ENCODE measurements at places on chromosomes 7 and 10. TPM values are rescaled to one million over a fixed set of nuclear protein-coding genes. Genes with fewer than 3 reads are reported as not detected.
A peak's percentile ranks its signal among the peaks of the same experiment; 100 is the strongest.

Gene CALCR
- total RNA-seq: 0.66 TPM

GRCh38 chr10:630581-631073 is 58.8 kb downstream of the DIP2C start:
- H3K36me3 ChIP-seq: no peaks in the 10 kb centered on the region
- no peak for DNase-seq
- H3K4me3 ChIP-seq: no peak overlapping the region
- H3K4me1 ChIP-seq: peaks cover 65% of the 10 kb centered on the region

DNA sequence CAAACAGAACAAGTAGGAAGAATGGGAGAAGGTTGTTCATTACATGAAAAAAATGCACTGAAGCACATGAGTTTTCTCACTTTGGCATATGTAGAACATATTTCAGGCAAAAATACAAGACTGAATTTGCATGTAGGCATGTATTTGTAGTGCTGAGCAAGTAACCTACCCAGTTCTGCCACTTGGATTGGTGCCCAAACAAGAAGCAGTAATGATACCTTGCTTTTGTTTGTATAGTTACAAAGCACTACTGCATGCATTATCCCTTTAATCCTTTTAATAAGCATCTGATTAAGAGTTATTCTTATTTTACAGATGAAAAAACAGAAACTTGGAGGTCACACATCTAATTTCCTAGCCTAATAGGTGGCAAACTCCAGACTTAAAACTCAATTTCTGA is 23.1 kb upstream of the CTTNBP2 start:
- no peak for DNase-seq
- no peaks in the 10 kb centered on the region for H3K27me3 ChIP-seq
- no peaks in the 10 kb centered on the region for H3K4me1 ChIP-seq
- H3K27ac ChIP-seq: no peak overlapping the region
- H3K36me3 ChIP-seq: no peaks in the 10 kb centered on the region

DNA sequence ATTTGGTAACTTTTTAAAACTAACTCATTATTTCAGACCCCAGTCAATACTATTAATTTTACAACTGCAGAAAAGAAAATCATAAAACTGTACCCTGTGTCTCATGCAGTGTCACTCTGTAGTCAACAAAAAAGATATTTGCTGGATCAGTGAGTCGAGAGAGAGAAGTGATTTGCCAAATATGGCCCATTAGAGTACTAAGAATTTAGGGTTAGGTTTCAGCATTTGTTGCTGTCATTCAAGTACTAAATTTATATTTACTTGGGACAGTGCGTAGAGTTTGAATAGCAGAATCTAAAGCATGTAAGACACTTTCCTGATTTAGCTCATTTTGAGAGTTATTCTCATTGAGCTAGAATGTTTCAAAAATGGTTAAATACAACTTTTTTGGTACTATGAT is 38.9 kb downstream of the CACNA2D1 start:
- no peaks in the 10 kb centered on the region for H3K4me1 ChIP-seq
- H3K27me3 ChIP-seq: no peaks in the 10 kb centered on the region
- no peak for DNase-seq
- H3K27ac ChIP-seq: no peak overlapping the region

GRCh38 chr10:61000769-61001730 is 57.1 kb upstream of the RHOBTB1 start:
- H3K4me1 ChIP-seq: no peaks in the 10 kb centered on the region
- no peak for DNase-seq
- peak overlapping the region; percentile 20 for H3K4me3 ChIP-seq
- H3K27me3 ChIP-seq: no peaks in the 10 kb centered on the region
- H3K27ac ChIP-seq: no peak overlapping the region

DNA sequence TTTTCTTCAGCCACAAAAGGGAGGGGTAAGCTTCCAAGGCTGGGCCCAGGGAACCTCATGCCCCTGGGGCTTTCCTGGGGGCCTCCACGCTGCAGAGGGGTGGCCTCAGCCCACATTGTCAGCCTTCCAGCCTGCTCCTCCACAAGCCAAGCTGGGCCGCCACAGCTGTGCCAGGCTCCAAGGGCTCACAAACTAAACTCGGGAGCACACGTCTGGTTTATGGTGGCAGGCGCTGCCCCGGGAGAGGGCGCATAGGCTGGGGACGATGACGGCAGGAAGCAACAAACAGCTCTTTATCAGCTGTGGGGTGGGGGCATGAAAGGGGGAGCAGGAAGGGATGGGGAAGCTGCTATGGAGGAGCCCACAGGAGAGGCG is 6.3 kb upstream of the CDH23 start:
- no peak overlapping the region for H3K4me3 ChIP-seq
- no peaks in the 10 kb centered on the region for H3K36me3 ChIP-seq
- no peak overlapping the region for H3K27ac ChIP-seq
- H3K27me3 ChIP-seq: no peaks in the 10 kb centered on the region
- no peak for DNase-seq

DNA sequence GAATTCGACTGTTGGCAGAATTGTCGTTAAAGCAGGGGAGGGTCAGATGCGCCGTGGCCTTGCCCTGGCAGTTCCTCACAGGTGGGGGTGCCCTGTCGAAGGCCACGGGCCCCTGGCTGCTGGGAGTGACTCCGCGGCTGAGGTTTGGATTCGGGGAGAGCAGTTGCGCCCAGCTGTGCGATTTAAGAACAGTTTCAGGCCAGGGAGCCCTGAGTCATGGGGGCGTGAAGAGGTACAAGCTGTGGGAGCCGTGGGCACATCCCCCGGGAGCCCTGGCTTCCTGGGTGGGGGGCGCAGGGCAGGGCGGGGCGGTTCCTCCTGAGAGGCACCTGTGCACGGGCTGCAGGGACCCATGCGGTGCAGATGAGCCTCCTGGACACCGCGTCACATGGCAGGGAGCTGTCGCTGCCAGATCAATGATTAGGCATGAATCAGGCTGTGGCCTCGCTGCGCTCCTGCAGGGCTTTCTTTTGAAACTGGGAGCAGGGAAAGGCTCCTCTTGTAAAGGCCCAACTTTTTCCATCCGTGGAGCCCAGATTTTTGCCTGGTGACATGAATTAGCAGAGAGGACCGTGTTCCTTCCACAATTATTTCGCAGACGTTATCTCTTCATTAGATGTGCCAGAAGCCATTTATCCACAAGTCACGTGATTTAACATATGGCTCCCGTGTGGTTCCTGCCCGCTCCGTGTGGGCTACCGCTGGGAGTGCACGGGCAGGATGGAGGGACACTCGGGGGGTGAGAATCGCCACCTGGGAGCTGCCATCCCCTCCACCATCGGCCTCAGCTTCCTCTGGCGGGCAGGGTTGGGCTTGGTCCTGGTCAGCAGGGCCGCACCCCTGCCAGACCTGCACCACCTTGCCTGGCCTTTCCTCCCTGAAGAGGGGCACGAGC is 918 bp downstream of the PWWP2B start:
- H3K27ac ChIP-seq: peak overlapping the region; percentile 96
- peak overlapping the region; percentile 96 for H3K4me3 ChIP-seq
- peaks cover 61% of the 10 kb centered on the region for H3K4me1 ChIP-seq
- H3K36me3 ChIP-seq: no peaks in the 10 kb centered on the region
- H3K27me3 ChIP-seq: no peaks in the 10 kb centered on the region
- no peak for DNase-seq

DNA sequence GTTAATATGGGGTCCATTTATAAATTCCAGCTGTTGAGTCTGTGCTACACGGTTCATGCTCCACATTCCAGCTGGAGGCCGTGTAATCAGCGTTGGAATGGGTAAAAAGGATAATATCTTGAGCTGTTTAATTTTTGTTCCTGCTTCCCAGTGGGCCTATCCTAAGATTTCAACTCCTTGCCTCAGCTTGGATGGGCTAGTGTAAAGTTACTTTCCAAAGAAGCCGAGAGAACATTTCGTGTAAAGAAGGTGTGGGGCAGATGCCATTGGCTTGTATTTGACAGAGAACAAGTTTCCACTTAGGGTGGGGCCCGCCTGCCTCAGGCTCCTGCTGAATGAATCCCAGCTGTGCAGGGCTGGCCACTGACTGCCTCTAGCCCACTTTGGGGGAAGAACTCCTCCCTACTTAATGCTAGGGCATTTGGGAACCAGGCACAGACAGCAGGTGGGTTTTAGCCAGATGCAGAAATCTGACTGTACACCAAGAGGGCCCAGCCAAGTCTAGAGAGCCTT is 125.9 kb upstream of the LYZL2 start:
- peak overlapping the region; percentile 69 for H3K27ac ChIP-seq
- DNase-seq: no peak
- no peaks in the 10 kb centered on the region for H3K27me3 ChIP-seq

GRCh38 chr10:130339091-130339490 is 202.9 kb downstream of the GLRX3 start:
- H3K27ac ChIP-seq: no peak overlapping the region
- H3K4me1 ChIP-seq: no peaks in the 10 kb centered on the region
- no peaks in the 10 kb centered on the region for H3K36me3 ChIP-seq
- H3K27me3 ChIP-seq: no peaks in the 10 kb centered on the region

DNA sequence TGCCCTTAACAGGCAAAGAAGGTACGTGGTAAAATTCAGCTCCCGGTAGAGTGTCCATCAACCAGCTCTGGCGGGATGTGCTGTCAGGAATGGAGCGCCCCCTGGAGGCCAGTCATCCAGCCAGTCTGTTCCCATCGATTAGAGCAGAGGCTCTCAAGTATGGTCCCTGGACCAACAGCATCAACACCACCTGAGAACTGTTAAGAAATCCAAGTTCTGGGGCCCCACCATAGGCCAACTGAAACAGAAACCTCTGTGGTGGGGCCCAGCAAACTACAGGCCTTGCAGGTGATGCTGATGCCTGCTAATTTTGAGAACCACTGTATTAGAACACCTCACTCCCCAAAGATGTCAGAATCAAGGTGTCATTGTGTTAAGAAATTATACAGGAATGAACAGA is 109.2 kb downstream of the DPY19L1 start:
- no peak overlapping the region for H3K4me3 ChIP-seq
- no peaks in the 10 kb centered on the region for H3K36me3 ChIP-seq
- H3K4me1 ChIP-seq: no peaks in the 10 kb centered on the region
- no peaks in the 10 kb centered on the region for H3K27me3 ChIP-seq

- no peaks in the 10 kb centered on the region for H3K36me3 ChIP-seq
- H3K27ac ChIP-seq: no peak overlapping the region
- H3K4me1 ChIP-seq: no peaks in the 10 kb centered on the region
- no peak overlapping the region for H3K4me3 ChIP-seq
- no peaks in the 10 kb centered on the region for H3K27me3 ChIP-seq
These were observed 72.6 kb downstream of the KCNMA1 start for GRCh38 chr10:77564731-77565589.

GRCh38 chr10:29585488-29585976 is 49.2 kb downstream of the SVIL start:
- H3K27me3 ChIP-seq: no peaks in the 10 kb centered on the region
- no peak overlapping the region for H3K27ac ChIP-seq
- H3K4me3 ChIP-seq: no peak overlapping the region

GRCh38 chr7:132158166-132158565 is 418.1 kb downstream of the PLXNA4 start:
- H3K27ac ChIP-seq: no peak overlapping the region
- H3K27me3 ChIP-seq: no peaks in the 10 kb centered on the region
- H3K36me3 ChIP-seq: no peaks in the 10 kb centered on the region
- DNase-seq: no peak

DNA sequence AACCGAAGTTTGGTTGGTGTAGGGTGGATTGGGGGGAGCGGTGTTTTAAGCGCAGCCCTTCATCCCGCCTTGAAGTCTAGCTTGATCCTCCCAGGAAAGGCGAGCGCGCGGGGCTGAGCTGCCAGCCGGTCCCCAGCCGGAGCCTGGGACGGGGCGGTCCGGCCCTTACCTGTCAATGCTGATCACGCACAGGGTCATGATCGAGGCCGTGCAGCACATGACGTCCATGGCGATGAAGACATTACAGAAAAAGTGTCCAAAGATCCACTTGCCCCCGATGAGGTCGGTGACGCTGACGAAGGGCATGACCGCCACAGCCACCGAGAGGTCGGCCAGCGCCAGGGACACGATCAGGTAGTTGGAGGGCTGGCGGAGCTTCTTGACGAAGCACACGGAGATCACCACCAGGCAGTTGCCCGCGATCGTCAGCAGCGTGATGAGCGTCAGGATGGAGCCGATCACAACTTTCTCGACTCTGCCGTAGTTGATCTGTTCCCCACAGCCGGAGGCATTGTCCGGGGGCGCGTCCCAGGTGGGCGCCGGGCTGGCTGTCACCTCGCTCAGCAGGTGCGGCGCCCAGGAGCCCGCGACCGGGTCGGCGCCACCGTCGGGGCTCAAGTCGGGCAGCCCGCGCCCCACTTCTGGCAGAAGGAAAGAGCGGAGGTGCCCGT is 740 bp downstream of the HTR7 start:
- H3K27ac ChIP-seq: peak overlapping the region; percentile 81
- DNase-seq: no peak
- no peaks in the 10 kb centered on the region for H3K4me1 ChIP-seq

DNA sequence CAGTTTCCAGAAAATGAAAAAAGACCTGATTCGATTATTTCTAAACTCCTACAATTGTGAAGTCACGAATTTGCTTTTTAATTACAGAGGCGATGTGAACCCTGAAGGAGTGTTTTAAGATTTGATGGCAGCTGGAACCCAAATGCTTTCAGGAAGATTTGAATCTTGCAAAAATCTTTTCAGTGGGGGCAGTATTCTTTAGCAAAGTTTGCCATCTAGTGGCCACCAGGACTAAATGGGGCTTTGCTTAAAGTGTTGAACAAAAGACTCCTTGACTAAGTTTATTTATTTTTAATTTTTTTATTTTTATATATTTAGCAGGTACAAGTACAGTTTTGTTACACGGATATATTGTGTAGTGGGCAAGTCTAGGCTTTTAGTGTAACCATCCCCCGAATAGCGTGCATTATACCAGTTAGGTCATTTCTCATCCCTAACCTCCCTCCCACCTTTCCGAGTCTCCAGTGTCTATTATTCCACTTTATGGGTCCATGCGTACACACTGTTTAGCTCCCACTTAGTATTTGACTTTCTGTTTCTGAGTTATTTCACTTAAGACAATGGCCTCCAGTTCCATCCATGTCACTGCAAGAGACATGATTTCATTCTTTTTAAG is 98.8 kb downstream of the CACNB2 start:
- H3K36me3 ChIP-seq: no peaks in the 10 kb centered on the region
- H3K27ac ChIP-seq: no peak overlapping the region
- H3K27me3 ChIP-seq: no peaks in the 10 kb centered on the region
- DNase-seq: no peak
- H3K4me3 ChIP-seq: no peak overlapping the region
- H3K4me1 ChIP-seq: no peaks in the 10 kb centered on the region

DNA sequence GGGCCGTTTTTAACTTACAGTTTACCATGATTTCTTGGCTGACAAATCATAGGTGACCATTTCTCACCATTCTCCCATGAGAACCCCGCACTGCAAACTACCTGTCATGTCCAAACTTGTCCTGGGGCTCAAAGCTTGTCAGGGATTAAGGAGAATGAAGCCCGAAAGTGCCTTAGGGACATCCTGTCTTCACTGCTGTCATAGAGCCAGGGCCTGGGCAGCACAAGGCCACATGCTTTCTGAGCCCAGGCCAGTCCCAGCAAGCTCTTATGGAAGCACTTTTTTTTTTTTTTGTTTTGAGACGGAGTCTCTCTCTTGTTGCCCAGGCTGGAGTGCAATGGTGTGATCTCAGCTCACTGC is 33.9 kb downstream of the CCM2 start:
- no peak overlapping the region for H3K27ac ChIP-seq
- H3K36me3 ChIP-seq: peaks cover 3% of the 10 kb centered on the region
- H3K4me3 ChIP-seq: no peak overlapping the region
- no peak for DNase-seq
- H3K27me3 ChIP-seq: no peaks in the 10 kb centered on the region
